ENCODE measurements at places on chromosomes 6 and 20.

DNA sequence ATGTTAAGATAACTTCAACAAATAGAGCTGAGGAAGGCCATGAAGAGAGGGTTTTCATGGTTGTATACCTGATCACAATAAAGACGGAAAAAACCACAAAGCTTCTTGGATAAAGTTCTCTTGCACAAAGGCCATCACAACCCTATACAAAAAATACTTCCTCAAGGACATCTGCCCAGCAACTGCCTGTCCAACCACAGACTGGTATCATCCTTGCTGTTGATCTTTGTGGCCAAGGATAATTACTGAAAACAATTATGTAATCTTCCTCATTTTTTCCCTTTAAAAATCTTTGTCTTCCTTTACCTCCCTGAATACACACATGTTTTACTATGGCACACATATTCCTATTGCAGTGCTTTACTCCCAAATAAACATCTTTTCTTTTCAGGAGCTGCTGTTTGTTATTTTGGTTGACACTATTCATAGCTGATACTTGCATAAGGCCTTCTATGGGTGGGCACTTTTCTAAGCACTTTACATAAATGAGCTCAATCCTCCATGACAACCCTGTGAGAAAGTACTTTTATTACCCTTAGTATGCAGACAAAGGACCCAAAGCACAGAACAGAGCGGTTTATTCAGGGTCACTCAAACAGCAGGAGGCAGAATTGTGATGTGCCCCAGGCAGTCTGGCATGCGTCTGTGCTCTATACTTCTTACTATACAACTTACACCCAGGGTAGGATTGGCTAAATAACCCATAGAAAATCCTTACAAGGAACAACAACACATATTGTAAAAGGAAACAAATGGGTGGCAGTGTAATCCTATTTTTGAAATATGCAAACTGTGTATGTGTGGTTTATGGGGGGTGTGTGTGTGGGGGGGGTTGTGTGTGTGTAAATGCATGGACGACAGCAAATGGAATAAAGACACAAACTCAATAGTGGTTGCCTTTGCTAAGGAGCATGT, 35.1 kb downstream of the SNRNP48 start:
- no peak for DNase-seq

GRCh38 chr20:3812259-3812681, 8.1 kb upstream of the AP5S1 start:
- DNase-seq = no peak

GRCh38 chr6:16681260-16681873, 79.9 kb downstream of the ATXN1 start:
- DNase-seq = no peak

- DNase-seq = no peak
Observed at GRCh38 chr20:16955971-16956370, 207.8 kb downstream of the OTOR start.

- no peak for DNase-seq
Observed at GRCh38 chr20:12173347-12174012, 255.8 kb downstream of the BTBD3 start.

DNA sequence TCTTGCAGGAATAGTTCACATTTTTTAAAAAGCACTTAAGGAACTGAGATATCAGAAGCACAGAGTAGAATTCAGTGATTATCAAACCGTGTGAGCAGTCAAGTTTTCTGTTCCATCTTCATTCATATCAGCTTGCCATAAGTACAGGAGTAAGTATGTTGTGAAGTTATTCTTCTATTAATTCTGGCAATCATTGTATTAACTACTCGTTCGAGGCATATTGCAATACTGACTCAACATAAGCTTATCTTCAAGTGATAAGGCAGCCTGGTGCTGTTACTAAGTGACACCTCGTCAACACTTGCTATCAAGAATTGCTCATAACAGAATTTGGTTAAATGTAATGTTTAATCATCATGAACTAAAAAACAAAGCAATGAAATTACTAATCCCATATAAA, 75.7 kb upstream of the SNX9 start:
- DNase-seq = no peak

DNA sequence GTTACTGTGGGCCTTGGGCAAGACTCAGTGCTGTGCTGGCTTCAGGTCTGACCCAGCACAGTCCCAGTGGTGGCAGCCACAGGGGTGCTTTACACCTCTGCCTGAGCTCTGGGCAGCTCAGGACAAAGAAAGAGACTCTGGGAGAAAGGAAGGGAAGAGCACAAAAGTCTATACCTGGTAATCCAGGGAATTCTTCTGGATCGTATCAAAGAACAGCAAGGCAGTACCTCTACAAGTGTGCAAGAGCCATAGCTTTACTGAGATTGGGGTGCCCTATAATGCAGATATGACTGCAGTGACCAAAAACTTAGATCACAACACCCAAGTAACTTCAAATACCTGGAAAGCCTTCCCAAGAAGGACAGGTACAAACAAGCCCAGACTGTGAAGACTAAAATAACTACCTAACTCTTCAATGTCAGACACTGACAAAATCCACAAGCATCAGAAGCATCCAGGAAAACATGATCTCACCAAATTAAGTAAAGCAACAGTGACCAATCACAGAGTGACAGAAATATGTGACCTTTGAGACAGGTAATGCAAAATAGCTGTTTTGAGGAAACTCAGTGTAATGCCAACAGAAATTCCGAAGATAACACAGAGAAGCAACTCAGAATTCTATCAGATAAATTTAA, 47.9 kb upstream of the LIN28B start:
- no peak for DNase-seq

DNA sequence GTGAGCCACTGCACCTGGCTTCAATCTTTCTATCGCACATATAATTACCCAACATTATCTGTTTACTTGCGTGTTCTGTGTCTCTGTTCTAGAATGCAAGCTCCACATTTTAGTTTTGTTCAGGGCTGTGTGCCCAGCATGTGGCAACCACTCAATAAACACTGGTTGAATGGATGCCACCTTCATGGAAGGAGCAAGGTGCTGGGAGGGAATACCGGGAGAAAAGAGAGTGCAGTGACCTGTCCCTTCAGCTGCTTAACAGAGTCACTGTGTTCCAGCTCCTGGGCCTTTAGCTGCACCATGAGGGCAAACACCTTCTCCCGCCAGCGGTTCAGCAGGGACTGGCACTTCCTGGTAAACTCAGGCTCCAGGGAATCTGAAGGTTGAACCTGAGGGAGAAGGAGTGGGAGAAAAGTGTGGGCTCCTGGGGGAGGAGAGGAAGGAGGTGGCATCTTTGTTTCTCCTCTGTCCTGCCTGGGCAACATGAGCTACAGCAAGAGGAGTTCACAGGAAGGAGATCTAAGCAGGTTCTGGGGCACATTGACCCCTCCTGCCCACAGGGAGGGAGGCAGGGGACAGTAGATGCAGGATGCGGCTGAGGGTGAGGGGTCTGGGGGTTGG, 7.7 kb downstream of the CCHCR1 start:
- no peak for DNase-seq

- no peak for DNase-seq
Observed at GRCh38 chr6:13813026-13813425, 1.3 kb downstream of the MCUR1 start.

GRCh38 chr6:130796313-130796905, 30.8 kb upstream of the SMLR1 start:
- DNase-seq = no peak

DNA sequence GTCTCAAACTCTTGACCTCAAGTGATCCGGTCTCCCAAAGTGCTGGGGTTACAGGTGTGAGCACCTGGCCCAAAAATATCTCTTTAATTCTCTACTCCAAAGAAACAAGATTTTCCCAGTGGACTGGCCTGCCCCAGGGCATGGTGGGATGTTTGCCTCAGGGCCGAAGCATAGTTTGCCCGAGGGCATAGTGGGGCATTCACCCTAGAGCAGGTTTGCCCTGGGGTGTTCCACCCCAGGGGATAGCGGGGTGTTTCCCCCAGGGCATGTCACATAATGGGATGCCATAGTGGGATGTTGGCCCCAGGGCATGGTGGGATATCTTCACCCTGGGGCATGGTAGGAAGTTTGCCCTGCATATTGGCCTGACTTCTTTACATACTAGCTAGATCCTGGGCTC, 97.2 kb downstream of the VEGFA start:
- DNase-seq = no peak

DNA sequence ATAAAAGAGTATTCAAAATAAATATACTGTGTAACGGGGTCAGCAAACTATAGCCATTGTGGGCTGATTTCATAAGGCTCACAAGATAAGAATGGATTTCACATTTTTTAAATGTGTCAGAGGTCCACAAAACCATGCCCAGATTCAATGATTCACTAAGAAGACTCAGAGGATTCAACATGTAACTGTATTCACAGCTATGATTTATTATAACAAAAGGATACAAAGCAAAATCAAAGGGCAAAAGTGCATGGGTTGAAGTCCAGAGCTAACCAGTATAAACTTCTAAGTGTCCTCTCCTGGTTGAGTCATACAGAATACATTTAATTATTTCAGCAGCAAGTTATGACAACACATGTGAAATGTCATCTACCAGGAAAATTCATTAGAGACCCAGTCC, 49.2 kb downstream of the TBC1D32 start:
- DNase-seq = no peak

DNA sequence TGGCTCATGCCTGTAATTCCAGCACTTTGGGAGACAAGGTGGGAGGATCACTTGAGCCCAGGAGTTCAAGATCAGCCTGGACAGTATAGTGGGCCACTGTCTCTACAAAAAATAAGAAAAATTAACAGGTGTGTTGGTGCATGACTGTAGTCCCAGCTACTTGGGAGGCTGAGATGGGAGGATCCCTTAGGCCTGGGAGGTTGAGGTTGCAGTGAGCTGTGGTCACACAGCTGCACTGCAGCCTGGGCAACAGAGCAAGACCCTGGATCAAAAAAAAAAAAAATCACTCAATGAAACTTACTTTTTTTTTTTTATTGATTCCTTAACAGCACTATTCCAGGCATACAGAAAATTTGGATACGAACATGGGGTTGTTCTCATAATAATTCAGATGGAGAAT, 14.0 kb downstream of the CDKAL1 start:
- no peak for DNase-seq

GRCh38 chr6:72863131-72863530, 241.3 kb downstream of the KCNQ5 start:
- DNase-seq = no peak

DNA sequence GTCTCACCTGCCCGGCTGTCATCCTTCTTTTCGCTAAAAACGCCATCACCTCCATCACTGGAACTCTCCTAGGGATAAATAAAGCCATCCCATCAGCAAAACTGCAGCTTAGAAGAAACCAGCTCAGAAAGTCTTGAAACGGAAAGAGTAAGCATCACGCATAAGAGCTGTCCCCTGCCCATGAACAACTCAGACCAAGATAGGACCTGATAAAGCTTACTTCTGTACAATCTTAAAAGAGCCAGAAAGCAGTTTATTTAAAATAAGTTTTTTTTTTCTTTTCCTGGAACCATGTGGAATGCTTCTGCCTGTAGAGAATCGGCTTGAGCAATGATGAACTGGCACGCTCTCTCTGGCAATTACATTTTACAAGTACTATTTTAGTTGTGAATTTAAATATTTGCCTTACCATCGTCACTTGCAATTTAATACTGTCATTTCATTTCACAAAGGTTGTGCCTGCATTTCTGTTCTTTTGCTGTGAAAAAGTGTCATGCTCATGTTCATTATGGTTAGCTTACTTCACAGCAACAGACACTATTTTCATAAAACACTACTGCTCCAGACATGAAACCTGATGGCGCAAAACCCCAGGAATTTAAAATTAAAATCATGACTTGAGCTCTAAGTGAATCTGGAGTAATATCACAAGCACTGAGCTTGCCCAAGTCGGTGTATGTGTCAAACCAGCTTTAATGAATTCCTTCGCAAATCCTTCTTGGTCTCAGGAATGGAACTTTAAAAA, 59.6 kb upstream of the EMILIN3 start:
- no peak for DNase-seq

DNA sequence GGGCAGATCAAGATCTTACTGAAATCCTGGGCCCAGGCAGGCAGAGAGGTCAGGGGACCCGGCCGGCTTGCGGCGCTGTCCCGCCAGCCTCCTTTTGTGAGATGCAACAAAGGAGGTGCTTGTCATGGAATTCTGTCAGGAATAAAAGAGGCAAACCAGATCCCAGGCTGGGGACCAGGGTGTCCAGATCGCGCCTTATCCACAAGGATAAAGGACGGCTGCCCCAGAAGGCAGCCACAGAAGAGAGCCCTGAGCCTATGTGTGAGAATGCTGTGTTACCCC, 42.6 kb upstream of the CDH22 start:
- no peak for DNase-seq

- no peak for DNase-seq
Observed at GRCh38 chr6:22680950-22681349, 111.6 kb downstream of the HDGFL1 start.

- no peak for DNase-seq
Observed at GRCh38 chr6:15790116-15790515, 127.3 kb upstream of the DTNBP1 start.

GRCh38 chr20:33785503-33785902, 25.6 kb upstream of the CHMP4B start:
- no peak for DNase-seq

DNA sequence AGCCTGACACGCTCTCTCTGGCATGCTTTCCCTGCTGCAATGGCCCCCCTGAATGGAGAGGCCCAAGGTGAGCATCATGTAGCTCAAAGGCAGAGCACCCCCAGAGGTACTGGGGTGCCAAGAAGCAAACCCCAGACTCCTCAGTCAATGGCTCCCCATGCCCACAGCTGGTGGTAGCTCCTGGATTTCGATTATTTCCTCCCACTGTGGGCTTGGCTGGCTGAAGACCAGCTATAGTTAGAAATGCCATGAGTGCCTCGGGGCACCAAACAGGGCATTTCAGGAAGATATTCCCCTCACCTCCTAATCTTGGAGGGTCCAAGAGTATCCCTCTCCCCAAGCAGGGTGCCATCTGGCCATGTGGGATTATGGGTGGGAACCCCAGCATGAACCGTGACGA, 16.8 kb downstream of the MAP1LC3A start:
- DNase-seq = no peak

DNA sequence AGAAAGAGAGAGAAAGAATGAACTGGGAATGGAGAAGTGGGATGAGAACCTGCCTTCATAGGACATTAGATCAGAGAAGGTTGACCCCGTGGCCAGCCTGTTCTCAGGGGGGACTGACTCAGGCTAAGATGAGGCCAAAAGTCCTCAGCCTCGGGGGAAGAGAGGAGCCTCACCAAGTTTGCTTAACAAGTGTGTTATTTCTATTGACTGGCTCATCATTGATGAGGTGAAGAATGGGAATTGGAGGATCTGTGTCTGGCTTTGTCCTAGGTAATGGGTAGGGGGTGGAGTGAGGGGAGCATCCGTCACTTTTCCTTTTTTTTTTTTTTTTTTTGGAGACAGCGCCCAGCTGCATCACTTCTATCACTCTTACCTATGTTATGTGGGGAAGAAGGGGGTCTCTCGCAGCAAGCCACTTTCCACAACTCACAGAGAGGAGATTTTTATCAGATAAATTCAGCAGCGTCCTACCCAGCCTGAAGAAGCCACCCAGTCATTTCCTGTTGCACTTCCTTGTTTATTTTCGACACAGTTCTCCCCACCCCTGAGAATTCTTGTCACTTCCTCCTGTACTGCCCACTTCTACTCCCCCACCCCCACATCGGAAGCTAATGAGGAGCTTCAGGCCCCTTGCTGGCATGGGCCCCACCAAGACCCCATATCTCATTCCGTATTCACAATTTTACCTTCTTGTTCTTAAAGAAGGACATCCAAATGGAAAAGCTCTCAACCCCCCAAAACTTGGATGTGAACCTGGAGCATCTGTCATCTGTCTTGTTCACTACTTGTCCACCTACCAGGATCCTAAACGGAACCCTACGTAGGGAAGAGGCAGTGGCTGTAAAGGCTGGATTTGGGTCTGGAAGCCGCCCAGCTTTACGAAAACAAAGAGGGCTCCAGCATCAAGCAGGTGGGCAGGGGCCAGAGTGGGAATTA, 2.8 kb upstream of the RNASET2 start:
- DNase-seq = no peak

Measured in GM12878 (cell line).